ENCODE measurements at places on chromosomes 13 and 19.

GRCh38 chr19:50005428-50005827, 19.7 kb downstream of the VRK3 start:
- no peak for DNase-seq

GRCh38 chr19:29727906-29728305, 12.8 kb upstream of the C19orf12 start:
- DNase-seq, result no peak

DNA sequence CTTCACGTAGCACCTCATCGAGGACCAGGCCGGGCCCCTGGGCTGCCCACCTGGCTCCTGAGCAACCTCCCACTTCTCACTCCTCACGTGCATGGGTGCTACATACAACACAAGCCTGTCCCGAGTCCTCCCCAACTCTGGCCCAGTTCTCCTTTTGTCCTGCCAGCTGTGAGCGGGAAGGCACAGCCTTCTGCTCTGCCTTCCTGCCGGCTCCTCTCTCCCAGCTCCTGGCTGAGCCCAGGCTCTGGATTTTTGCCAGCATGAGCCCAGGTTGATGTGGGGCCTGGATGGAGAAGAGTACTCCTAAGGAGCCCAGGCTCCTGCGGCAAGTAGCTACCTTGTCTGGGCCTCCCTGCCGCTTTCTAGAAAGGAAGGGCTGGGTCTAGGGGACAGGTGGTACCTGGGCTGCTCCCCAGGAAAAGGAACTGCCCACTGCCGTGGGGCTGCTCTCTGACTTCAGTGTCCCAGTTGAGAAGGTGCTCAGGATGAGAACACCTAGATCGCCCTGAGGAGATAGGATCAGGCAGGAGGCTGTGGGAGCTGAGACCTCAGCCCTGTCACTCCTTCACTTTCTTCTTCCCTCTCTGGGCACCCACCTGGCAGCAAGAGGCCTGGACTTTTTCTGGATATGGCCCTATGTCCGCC, 23.6 kb downstream of the LYL1 start:
- DNase-seq, result no peak

GRCh38 chr19:9741476-9742171, 26.9 kb downstream of the ZNF846 start:
- no peak for DNase-seq

GRCh38 chr13:97896446-97896845, 57.0 kb upstream of the IPO5 start:
- no peak for DNase-seq

- DNase-seq, result peak; percentile 96
Observed at GRCh38 chr13:37715606-37716015, 117.0 kb upstream of the POSTN start.

DNA sequence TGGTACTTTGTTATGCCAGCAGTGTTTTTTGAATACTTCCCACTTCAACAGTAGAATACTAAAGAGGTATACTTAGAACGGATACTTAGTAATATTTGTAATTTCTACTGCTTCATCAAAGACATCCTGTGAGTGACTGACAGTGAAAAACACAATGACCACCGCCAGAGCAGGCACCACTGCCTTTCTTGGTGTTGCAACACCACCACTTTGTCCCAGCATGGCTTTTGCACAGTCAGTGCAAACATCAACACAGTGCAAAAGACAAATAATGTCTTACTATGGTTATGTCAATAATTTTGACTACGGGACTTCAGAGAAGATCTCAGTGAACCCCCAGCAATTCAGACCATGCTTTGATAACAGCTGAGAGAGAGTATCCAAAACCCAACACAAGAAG, 220.5 kb downstream of the RBM26 start:
- no peak for DNase-seq

- DNase-seq, result no peak
Observed at GRCh38 chr19:46482631-46483030, 11.3 kb upstream of the PNMA8A start.

DNA sequence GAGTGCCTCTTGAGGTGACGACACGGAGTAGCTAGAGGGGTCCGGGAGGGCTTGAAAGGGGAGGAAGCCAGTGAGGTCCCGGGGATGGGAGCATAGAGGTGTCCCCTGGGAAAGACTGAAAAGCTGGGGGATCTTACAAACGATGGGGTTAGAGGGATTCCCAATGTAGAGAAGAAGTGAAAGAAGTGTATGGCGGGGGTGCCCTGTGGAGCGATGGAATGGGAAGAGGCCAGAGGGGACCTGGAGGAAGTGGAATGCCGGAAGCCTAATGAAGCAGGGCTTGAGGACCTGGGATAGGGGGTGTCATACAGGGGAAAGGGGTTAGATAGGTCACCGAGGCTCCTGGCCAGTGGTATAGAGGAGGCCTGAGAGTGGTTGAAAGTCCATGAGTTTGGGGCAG, 580 bp downstream of the AP2A1 start:
- DNase-seq, result no peak

- peak; percentile 96 for DNase-seq
Observed at GRCh38 chr13:29923554-29924481, 73.4 kb upstream of the UBL3 start.

DNA sequence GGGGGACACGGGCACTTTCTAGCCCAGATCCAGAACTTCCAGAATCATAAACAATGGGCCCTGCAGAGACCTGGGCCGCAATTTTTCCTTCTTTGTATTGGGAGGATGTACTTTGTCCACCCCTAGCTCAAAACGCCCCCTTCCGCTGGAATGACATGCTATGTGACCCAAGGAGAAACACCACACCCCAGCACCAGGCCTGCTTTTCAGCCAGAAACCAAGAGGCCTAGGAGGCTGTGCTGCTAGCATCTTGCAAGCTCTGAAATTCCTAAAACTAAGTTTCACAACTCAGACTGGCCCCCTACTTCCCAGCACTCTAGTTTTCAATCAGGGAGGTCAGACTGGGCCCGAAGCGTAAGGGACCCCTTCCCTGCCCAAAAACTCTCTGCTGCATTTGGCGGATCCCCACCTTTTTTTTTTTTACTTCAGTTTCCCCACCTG, 538 bp downstream of the LSM4 start:
- DNase-seq, result peak; percentile 67

GRCh38 chr13:43270130-43270830, 246.9 kb downstream of the DNAJC15 start:
- DNase-seq, result no peak

GRCh38 chr13:34462843-34463242, 479.2 kb upstream of the NBEA start:
- peak; percentile 16 for DNase-seq

- peak; percentile 95 for DNase-seq
Observed at GRCh38 chr19:20237773-20238623, 71.0 kb downstream of the ZNF486 start.

- no peak for DNase-seq
Observed at GRCh38 chr13:37340901-37341670, 235.6 kb upstream of the CSNK1A1L start.

DNA sequence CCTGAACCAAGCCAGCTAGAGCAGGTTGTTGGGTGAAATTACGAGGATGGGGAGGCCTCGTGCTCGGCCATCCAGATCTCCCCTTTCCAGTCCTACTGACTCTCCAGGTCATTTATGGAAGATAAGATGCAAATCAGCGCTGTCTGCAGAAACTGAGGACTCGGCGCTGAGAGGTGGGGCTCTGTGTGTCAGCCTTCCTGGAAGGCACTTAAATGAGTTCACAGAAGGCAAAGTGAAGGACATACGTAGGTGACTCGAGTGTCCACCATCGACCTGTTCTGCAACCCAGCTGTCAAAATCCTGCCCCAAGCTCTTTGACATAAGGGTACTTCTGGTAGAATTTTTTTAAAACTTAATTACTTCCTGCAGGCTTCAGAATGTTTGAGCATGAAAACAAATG, 86.4 kb downstream of the RAB20 start:
- no peak for DNase-seq

DNA sequence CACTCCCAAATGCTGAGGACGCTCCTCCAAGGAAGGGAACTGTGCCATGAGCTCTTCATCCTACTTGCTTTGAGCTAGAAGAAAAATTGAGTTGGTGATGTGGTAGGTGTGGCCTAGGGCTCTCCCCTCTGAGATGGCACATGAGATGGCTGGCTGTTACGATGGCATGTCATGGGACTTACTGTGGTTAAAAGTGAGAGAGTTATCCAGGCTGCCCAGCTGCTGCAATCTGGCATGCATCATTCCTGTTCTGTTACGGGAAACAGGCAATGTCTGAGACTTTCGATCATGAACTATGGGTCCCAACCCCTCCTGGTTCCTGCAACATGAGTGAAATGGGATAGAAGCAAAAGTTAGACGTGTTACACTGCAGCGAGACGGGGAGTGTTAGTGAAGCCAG, 93.3 kb upstream of the SLC15A1 start:
- DNase-seq, result no peak

All from choroid plexus epithelial cell (primary cell).